ENCODE measurements at places on chromosomes 3 and 15.

DNA sequence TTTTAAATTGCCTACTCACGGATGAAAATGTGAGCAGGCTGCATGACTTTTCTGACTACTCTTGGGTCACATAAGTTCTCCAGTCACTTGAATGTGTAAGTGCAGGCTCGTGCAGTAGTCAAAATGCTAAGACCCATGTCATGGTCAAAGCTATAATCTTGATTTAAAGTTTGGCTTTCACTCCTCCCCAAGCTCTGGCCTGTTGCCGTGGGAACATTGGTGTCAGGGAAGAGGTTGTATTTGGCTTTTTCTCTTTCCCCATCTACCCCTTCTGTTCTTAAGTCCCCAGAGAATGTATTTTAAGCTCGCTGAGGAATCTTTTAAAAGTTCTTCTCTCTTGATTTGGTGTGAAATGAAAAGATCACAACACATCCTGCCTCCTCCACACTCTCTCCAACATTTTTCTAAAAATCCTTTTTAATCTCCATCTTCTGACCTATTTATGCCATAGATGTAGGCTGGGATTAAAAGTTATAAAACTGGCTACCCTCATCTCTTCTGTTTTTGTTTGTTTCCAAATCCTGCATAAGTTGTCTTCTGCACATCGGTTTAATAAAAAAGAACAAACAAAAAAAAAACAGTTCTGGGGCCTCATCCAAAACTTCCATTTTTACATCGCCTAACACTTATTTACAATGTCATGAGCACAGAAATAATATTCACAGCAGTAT is 61.4 kb upstream of the ADAMTSL3 start:
- DNase-seq = no peak

GRCh38 chr3:71045917-71046282 is 537.6 kb downstream of the FOXP1 start:
- no peak for DNase-seq

- no peak for DNase-seq
Measured at GRCh38 chr15:67836134-67836455, 3.8 kb downstream of the RNU6-1 start.

DNA sequence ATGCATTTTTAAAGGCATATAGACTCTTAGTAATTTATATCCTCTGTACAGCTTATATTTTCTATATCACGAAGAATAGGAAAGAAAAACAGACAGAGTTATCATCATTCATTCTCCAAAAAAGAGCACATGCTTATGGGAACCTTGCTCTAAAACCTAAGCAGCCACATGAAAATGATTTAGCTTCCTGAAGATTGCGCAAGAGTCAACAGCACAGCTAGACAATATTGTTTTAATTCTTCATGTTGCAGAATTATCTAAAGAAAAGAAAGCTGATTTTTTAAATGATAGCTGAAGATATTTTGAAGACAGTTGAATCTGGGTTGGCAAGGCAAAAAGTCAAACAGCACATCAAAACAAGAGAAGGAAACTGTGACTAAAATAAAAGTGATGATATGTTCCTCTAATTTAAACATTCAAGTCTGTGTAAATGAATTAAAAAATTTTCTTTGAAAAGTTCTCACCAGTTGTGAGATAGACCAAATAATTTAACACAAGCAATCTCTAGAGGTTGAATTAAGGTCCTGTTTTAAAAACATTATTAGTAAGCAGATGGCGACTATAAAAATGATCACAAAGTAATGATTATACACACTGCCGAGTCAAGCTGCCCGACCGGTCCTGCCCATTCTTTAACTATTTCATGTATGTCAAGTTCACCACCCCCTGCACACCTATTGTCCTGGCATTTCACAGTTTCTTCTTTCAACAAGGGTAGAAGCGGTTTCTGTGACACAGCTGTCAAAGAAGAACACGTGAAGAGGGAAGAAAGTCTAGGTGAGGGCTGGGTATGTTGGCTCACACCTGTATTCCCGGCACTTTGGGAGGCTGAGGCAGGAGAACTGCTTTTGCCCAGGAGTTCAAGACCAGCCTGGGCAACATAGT is 74.2 kb upstream of the BHLHE40 start:
- no peak for DNase-seq

GRCh38 chr3:64441861-64442260 is 216.6 kb upstream of the PRICKLE2 start:
- DNase-seq = no peak

GRCh38 chr3:12479919-12480427 is 4.3 kb upstream of the TSEN2 start:
- DNase-seq = no peak

Measured in stimulated activated CD4-positive, alpha-beta T cell treated with anti-CD3 and anti-CD28 coated beads, Interleukin-15, amount 100 ng/mL, for 1 hour (primary cell).